T-helper 2 cell treated with Interferon-gamma antibody and Interleukin-4, amounts not matched to agents 5 μg/mL and 100 μg/mL, for 36 hours (primary cell): ENCODE measurements at places on chromosomes 2 and 18.
A peak's percentile ranks its signal among the peaks of the same experiment; 100 is the strongest.

DNA sequence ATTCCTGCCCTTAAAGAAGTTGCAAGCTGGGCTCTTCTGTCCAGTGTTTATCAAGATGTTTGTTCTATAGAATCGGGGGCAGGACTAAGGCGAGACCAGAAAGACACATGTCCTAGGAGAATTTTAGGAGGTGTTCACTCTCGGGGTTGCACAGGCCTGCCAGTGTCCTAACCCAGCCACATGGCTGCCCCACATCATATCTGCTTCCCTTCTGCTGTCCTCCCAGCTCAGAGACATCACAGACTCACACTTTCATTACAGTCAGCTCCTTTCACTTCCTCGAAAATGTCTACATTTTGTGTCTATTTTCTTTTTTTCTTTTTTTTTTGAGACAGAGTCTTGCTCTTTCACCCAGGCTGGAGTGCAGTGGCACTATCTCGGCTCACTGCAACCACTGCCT, 10.7 kb upstream of the MRO start:
- H3K4me3 ChIP-seq: no peak overlapping the region
- no peaks in the 10 kb centered on the region for H3K4me1 ChIP-seq
- no peak for DNase-seq
- H3K27me3 ChIP-seq: peaks cover 3% of the 10 kb centered on the region

DNA sequence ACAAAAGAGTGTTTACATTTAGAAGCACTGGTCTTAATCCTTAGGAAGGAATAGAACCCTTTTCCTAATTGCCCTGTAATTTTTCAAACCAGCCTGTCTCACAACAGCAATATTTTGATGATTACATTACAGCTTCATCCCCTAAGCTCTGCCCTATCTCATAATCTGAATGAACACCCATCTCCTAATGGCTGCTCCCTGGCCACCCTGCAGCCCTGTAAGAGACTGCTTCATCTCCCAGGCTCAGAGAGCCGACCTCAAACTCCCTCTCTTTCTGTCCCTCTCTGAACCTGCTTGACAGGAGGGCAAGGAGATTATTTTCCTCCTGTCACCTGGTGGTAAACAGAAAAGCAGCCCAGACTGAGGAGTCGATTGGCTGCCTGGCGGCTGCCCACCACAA, 107.8 kb downstream of the MAIP1 start:
- peaks cover 15% of the 10 kb centered on the region for H3K27me3 ChIP-seq
- no peaks in the 10 kb centered on the region for H3K4me1 ChIP-seq
- no peak for DNase-seq

DNA sequence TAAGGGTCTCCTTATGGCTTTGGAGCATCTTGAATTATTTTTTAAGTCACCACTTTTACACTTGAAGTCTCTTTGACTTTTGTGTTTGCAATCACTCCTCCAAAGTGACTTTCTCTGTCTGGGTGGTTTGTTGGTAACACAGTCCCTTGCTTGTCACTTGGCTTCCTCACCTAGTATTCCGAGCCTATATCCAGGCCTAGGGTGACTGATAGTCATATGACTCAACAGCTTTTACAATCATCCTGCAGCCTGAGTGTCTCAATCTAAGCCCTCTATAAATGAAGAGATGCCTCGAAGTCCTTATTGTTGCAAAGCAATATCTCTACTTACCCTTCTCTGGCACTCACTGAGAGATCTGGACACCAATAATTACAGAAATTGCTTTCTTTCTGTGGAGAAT, 53.9 kb upstream of the SETBP1 start:
- no peak overlapping the region for H3K4me3 ChIP-seq
- no peaks in the 10 kb centered on the region for H3K27me3 ChIP-seq
- no peak overlapping the region for H3K27ac ChIP-seq
- no peak for DNase-seq

DNA sequence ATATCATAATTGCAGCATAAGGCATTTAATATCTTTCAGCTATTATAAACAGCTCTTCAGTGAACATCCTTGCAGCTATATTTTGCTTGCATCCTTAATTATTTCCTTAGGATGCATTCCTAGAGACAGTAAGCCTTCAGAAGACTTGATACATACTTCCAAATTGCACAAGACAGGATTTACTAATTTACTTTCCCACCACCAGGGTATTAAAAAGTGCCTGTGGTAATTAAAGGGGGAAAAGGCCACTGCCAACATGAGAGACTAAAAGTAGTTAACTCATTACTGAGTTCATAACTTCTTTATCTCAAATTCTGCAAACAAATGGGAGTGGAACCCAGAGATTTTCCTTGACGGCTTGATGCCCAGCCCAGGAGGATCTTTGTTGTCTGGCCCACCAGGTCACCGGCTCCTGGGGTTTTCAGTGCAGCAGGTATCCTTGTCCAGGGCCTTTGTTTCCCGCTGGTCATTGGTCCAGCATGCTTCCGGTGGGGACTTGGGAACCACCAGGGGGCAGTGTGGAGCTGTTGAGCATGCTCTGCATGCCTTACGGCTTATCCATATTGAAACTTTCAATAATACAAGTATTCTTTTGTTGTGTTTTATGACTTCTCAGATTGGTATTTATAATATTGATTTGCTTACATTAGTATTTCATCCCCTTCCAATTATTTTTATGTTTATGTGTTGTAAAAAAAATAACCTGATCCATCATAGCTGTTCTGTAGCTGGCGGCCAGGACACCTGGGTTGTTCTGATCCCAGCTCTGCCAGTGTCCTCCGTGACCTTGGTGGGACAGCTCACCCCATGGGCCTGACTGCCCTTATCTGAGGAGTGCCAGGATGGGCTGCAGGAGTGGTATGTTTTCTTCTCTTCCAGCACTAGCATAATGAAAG, 61.4 kb downstream of the TGOLN2 start:
- peaks cover 30% of the 10 kb centered on the region for H3K27me3 ChIP-seq
- DNase-seq: peak; percentile 53
- H3K27ac ChIP-seq: no peak overlapping the region
- H3K36me3 ChIP-seq: no peaks in the 10 kb centered on the region
- no peak overlapping the region for H3K4me3 ChIP-seq
- H3K4me1 ChIP-seq: no peaks in the 10 kb centered on the region

DNA sequence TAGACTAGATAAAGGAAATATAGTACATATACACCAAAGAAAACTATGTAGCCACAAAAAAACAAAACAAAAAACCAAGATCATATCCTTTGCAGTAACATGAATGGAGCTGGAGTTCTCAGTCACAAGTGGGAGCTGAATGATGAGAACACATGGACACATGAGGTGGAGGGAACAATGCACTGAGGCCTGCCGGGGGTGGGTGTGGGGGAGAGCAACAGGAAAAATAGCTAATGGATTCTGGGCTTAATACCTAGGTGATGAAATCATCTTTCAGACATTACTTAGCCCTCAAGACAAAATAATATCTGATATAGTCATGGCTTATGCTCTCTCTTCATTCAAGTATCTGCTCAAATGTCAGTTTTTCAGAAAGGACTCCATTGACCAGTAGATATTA, 930.6 kb downstream of the LRP1B start:
- H3K27me3 ChIP-seq: no peaks in the 10 kb centered on the region
- no peak overlapping the region for H3K27ac ChIP-seq
- H3K36me3 ChIP-seq: no peaks in the 10 kb centered on the region
- DNase-seq: no peak
- H3K4me3 ChIP-seq: no peak overlapping the region

GRCh38 chr18:64409511-64409910, 260.6 kb upstream of the LINC00305 start:
- H3K4me3 ChIP-seq: no peak overlapping the region
- no peaks in the 10 kb centered on the region for H3K4me1 ChIP-seq
- H3K36me3 ChIP-seq: no peaks in the 10 kb centered on the region
- no peaks in the 10 kb centered on the region for H3K27me3 ChIP-seq
- H3K27ac ChIP-seq: no peak overlapping the region

GRCh38 chr2:241149675-241149924, 328 bp upstream of the PASK start:
- H3K27ac ChIP-seq: peak overlapping the region; percentile 84
- H3K36me3 ChIP-seq: peaks cover 7% of the 10 kb centered on the region
- DNase-seq: no peak
- H3K4me1 ChIP-seq: peaks cover 41% of the 10 kb centered on the region
- H3K27me3 ChIP-seq: no peaks in the 10 kb centered on the region

GRCh38 chr2:58709687-58710354, 468.7 kb upstream of the FANCL start:
- no peaks in the 10 kb centered on the region for H3K4me1 ChIP-seq
- no peak overlapping the region for H3K4me3 ChIP-seq
- H3K27ac ChIP-seq: no peak overlapping the region
- no peaks in the 10 kb centered on the region for H3K36me3 ChIP-seq
- peaks cover 3% of the 10 kb centered on the region for H3K27me3 ChIP-seq

- no peak for DNase-seq
- no peaks in the 10 kb centered on the region for H3K36me3 ChIP-seq
Measured at GRCh38 chr18:45339810-45340550, 275.3 kb upstream of the SLC14A2 start.

DNA sequence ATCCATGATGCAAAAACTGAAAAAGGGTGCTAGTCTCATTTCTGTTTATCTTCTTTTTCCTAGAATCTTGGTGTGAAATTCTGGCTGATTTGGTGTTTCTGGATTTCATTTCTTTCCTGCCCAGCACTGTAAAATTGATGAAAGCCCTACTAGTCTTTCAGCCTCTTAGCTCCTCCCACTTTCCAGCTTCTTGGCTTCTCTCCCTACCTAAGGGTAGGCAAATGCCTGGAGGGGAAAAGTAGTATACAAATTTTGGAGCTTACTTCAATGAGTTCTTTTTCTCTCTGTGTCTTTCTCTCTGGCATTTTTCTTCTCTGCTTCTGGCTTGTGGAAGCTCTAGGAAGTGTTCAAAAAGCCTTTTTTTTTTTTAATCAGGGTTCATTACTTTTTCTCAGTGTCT, 160.5 kb downstream of the XIRP2 start:
- H3K27me3 ChIP-seq: no peaks in the 10 kb centered on the region
- H3K27ac ChIP-seq: no peak overlapping the region
- no peaks in the 10 kb centered on the region for H3K36me3 ChIP-seq
- no peaks in the 10 kb centered on the region for H3K4me1 ChIP-seq
- H3K4me3 ChIP-seq: no peak overlapping the region
- no peak for DNase-seq

DNA sequence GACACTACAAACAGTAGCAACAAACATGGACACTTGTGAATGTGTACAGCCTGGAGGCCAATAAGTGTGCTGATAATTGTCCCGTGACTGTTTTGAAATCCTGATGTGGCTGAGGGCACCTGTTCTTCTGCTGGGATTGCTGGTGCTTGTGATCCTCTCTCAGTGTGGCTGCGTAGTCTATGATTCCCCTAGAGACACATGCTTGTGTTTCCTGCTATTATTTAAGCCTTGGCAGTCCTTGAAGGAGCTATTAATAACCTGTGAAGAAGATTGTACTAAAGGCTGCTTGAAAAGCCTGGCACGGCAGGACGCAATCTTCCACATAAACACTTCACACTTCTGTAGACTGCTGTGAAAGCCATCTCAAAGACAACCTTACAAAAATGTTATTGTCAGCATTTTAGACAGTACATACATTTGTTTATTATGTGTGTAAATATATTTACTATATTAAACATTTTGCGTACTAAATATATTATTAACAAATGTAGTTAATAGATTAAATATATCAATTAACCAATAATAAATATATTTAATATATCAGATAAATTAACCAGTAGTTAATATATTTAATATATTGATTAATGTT, 71.4 kb downstream of the GALR1 start:
- no peaks in the 10 kb centered on the region for H3K36me3 ChIP-seq
- no peak for DNase-seq
- no peak overlapping the region for H3K4me3 ChIP-seq
- H3K27me3 ChIP-seq: peaks cover 8% of the 10 kb centered on the region
- no peaks in the 10 kb centered on the region for H3K4me1 ChIP-seq
- H3K27ac ChIP-seq: no peak overlapping the region

- no peaks in the 10 kb centered on the region for H3K36me3 ChIP-seq
- DNase-seq: no peak
- H3K27me3 ChIP-seq: no peaks in the 10 kb centered on the region
- no peak overlapping the region for H3K27ac ChIP-seq
- no peak overlapping the region for H3K4me3 ChIP-seq
Measured at GRCh38 chr2:101775636-101776035, 78.1 kb downstream of the MAP4K4 start.

- H3K4me3 ChIP-seq: no peak overlapping the region
- H3K27ac ChIP-seq: no peak overlapping the region
- no peaks in the 10 kb centered on the region for H3K4me1 ChIP-seq
- no peaks in the 10 kb centered on the region for H3K36me3 ChIP-seq
- DNase-seq: no peak
- peaks cover 7% of the 10 kb centered on the region for H3K27me3 ChIP-seq
Measured at GRCh38 chr2:85457877-85458316, 39.4 kb downstream of the SH2D6 start.

GRCh38 chr2:11582862-11583752, 49.3 kb downstream of the GREB1 start:
- no peaks in the 10 kb centered on the region for H3K27me3 ChIP-seq
- no peak overlapping the region for H3K4me3 ChIP-seq
- peaks cover 3% of the 10 kb centered on the region for H3K4me1 ChIP-seq
- H3K27ac ChIP-seq: no peak overlapping the region
- DNase-seq: peak; percentile 48

GRCh38 chr2:226122041-226122440, 677.6 kb downstream of the IRS1 start:
- H3K27ac ChIP-seq: no peak overlapping the region
- no peak overlapping the region for H3K4me3 ChIP-seq
- H3K36me3 ChIP-seq: no peaks in the 10 kb centered on the region

GRCh38 chr2:131033786-131034121, 59.5 kb downstream of the FAM168B start:
- H3K4me1 ChIP-seq: no peaks in the 10 kb centered on the region
- H3K27me3 ChIP-seq: peaks cover 47% of the 10 kb centered on the region
- H3K27ac ChIP-seq: no peak overlapping the region
- no peak overlapping the region for H3K4me3 ChIP-seq
- no peaks in the 10 kb centered on the region for H3K36me3 ChIP-seq

DNA sequence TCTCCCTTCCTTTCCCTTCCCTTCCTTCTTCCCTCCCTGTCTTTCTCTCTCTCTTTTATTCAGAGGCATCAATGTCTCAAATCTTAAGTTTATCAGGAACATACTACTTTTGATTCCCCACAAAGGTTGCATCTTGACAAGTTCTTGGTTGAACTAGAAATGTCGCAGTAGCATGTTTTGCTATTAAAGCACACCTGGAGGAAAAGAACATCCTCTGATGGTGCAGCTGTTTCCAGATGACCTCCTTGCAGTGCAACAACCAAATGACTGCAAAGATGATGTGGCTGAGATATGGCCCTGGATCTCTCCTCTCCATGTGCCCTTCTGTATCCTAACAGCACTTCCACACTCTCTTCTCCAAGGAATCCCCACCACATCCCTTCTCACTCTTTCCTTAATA, 127.2 kb downstream of the SLC8A1 start:
- H3K4me3 ChIP-seq: no peak overlapping the region
- no peaks in the 10 kb centered on the region for H3K4me1 ChIP-seq
- DNase-seq: no peak
- no peak overlapping the region for H3K27ac ChIP-seq

- H3K27ac ChIP-seq: no peak overlapping the region
- H3K36me3 ChIP-seq: no peaks in the 10 kb centered on the region
- peaks cover 3% of the 10 kb centered on the region for H3K27me3 ChIP-seq
- H3K4me3 ChIP-seq: no peak overlapping the region
- DNase-seq: no peak
- H3K4me1 ChIP-seq: no peaks in the 10 kb centered on the region
Measured at GRCh38 chr2:60415814-60416213, 137.6 kb downstream of the BCL11A start.

- peaks cover 18% of the 10 kb centered on the region for H3K4me1 ChIP-seq
- H3K27ac ChIP-seq: peak overlapping the region; percentile 79
- H3K27me3 ChIP-seq: no peaks in the 10 kb centered on the region
- DNase-seq: peak; percentile 39
Measured at GRCh38 chr18:2905854-2906703, 59.3 kb downstream of the EMILIN2 start.

- no peak for DNase-seq
Measured at GRCh38 chr2:47087051-47087450, 68.1 kb downstream of the STPG4 start.
